ENCODE measurements at places on chromosomes 12 and 14.

DNA sequence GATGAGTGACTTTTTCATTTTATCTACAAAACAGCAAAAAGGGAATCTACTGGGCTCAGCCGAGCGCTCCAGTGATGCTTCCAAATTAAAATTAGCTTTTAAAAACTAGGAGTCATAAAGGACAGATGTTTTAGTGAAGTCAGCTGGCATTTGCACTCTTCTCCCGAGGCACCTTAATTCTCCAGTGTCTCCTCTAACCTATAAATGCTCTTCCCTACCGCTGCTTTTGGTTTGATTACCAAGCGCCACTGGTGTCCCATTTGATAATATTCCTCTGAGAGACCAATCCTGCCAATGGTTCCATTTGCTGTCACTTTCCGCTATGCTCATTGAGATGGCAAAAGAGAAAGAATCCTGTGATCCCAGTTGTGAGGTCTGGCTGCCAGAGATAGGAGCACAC is 29.3 kb upstream of the PIWIL1 start:
- DNase-seq, result no peak

GRCh38 chr14:103733651-103734050 is 18.0 kb downstream of the ZFYVE21 start:
- DNase-seq, result no peak

GRCh38 chr14:90785471-90785870 is 30.8 kb downstream of the TTC7B start:
- no peak for DNase-seq

- no peak for DNase-seq
Measured at GRCh38 chr12:24909667-24910066, 39.2 kb downstream of the BCAT1 start.

- no peak for DNase-seq
Measured at GRCh38 chr14:88995437-88996198, 171.2 kb downstream of the TTC8 start.

- no peak for DNase-seq
Measured at GRCh38 chr14:63231766-63232165, 27.5 kb downstream of the RHOJ start.

- no peak for DNase-seq
Measured at GRCh38 chr12:127025545-127025944, 1241.4 kb upstream of the TMEM132C start.

DNA sequence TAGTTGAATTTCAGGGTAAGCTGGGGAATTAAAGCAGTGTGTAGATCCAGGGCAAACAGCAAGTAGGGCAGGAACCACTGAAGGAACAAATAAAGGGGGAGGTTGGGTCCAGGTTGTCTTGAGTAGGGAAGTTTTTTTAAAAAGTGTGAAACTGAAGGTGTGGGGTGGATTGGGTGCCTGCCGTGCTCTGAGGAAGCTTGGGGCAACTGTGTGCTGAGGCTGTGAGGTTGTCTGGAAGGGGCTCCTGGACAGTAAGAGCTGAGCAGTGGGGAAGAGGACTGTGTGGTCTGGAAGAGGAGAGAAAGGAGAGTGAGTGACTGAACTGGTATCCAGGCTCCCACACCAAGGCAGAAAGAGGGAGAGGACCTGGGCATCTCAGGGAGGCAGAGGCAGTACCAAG is 10.9 kb upstream of the GPR162 start:
- DNase-seq, result no peak

DNA sequence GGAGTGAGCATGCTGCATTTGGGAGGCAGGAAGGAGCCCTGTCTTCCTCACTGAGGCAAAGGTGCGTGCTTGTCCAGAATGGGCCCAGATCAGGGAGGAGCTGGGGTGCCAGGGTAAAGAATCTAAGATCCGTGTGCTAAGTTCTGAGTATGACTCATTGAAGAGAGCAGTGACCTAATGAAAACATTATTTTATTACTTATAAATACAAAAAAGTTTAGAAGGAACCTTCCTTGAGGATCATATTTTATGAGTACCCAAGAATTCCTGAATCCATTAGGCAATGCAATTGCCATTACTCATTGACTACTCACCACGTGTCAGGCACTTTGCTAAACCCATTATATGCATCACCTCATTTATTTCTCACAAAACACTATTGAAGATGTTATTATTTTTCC is 264.7 kb downstream of the EGLN3 start:
- no peak for DNase-seq

GRCh38 chr12:81078469-81079196 is 754 bp downstream of the ACSS3 start:
- no peak for DNase-seq

- no peak for DNase-seq
Measured at GRCh38 chr14:103302966-103303365, 31.1 kb upstream of the EIF5 start.

DNA sequence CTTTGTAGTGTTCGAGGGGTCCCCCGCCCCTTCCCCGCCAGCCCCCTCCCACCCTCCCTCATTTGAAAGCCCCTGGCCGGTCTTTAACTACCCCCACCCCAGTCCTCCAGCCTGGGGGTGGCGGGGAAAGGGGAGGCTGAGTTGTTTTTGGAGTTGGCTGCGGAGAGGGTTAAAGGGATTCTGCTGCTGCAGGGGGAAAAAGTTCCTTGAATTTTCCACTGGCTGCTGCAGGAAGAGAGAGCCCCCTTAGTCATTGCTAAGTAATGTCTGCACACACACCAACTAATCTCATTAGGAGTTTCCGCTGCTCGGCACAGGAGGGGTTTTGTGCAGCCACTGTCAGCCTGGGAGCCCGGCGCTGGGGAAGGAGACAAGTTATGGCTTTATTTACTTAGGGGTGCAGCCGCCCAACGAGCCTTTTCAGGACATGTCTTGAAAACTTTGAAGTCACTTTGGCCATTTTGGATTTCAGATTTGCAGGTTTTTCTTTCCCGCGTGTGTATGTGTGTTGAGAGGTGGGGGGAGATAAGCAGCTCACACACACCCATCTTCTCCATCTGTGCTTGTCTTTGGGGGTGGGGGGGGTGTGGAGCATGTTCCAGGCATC is 1.8 kb downstream of the ELK3 start:
- no peak for DNase-seq

DNA sequence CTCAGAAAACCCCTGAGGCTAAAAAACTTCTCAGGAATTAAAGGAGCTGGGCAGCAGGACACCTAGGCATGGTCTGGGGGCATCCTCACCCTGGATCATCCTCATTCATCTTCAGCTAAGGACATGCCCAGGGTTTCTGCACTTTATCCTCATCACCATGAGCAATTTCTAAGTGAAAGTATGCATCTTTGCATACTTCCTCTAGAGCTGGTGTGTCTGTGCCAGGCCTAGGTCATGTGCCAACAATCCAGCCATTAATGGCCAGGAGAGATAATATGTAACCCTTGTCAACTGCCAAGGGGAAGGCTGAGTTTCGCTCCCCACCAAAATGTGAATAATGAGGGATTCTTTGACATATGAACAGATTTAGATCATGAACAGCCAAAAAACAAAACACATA is 160.5 kb downstream of the KITLG start:
- no peak for DNase-seq

DNA sequence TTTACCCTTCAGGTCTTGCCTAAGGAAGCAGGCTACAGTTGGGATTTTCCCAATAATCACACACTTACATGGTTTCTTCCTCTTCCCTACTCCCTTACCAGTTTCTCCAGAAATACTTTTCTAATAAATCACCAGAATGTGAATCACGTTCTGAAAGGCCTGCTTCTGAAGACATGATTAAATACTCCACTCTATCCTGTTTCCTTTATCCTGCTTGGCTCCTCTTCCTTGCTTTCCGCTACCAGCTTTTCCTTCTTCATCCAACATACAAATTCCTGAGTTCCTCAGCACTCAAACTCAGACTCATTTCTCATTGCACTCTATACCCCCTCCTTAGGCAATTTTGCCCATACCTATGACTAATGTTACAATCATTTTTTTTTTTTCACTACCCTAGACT is 118.3 kb downstream of the MGAT4C start:
- DNase-seq, result no peak

GRCh38 chr12:57232156-57232756 is 2.7 kb downstream of the SHMT2 start:
- no peak for DNase-seq

DNA sequence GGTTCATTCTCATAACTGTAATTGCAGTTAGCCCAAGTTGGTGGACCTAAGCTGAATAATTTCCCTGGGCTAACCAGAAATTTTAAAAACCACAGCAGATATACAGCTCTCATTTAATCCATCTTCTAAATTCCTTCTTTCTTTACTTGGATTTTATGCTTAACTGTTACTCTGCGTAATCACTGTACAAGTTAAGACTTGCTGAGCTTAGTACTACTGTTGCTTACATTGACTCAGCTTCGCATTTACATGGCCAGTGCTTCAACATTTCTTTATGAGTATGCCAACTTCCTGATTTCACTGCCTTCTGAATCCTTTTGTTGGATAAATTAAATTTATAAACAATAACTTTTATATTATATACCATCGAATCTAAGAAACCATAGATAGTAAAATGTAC is 147.4 kb downstream of the SLC38A4 start:
- no peak for DNase-seq

- DNase-seq, result no peak
Measured at GRCh38 chr12:100520048-100520769, 46.5 kb downstream of the NR1H4 start.

GRCh38 chr12:6928022-6928702 is 403 bp downstream of the ATN1 start:
- DNase-seq, result no peak

DNA sequence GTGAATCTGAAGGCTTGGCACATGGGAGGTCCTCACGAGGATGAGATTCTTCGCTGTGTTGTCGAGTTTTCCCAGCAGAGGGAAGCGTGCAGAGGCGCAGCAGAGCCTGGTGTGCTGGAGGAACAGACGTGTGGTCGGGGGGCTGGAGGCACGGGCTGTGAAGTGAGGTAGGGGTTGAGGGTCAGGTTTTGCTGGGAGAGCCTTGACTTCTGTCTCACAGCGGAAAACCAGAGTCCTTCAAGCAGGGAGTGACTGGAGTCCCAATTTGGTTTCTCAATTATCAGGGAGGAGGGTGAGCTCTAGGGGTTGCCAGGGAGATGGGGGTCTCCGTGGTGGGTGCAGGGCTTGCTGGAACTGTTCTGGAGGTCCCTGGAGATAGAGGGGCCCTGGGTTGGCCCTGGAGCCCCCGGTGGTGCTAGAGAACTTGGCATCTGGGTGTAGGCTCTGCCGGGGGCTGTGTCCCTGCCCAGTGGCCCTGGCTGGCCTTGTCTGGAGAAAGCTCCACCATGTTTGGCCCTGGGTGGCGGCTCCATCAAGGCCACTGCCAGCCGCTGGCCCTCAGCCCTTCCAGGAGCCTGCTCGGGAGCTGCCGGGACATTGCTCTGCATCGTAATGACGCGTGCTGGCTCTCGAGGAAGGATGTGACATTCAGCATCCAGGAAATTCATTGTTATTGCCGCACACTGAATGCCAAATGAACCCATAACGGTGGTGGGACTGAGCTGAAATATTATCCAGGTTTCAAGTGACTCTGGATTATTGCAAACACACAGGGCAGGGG is 215.7 kb downstream of the KIF26A start:
- no peak for DNase-seq

DNA sequence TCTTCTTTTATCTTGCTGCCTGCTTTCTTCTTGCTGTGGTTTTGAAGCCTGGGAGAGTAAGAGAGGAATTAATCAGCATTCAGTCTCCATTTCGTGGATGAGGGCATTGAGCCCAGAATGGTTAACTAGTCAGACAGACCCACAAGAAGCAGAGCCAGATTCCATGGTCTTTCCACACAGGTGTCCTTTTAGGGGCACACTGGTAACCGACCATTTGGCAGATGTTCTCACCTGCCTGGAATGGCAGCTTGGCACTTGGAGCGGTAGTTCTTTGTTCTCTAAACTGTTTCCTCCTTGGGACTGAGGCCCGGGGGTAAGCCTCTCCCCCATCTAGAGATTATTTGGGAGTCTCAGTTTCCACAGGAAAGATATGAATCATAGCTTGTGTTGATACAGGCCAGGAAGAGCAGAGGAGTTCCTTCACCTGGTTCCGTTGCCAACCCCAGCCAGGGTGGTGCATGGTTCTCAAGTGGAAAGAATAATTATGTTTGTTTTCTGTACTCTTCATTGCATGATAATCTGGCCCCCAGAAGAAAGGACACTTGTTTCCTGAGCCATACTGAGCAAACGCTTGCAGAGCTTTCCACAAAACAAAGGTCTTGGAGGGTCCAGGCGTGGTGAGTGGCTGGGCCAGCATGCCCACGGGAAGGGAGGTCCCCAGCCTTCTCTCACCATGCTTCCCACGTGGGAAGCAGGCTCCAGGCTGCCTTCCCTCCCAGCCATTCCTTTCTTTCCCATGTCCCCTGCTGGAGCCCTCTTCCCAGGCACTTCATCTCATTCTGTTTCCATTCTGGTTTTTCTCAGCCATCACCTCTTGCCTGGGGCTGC is 2.0 kb upstream of the KRT75 start:
- no peak for DNase-seq

DNA sequence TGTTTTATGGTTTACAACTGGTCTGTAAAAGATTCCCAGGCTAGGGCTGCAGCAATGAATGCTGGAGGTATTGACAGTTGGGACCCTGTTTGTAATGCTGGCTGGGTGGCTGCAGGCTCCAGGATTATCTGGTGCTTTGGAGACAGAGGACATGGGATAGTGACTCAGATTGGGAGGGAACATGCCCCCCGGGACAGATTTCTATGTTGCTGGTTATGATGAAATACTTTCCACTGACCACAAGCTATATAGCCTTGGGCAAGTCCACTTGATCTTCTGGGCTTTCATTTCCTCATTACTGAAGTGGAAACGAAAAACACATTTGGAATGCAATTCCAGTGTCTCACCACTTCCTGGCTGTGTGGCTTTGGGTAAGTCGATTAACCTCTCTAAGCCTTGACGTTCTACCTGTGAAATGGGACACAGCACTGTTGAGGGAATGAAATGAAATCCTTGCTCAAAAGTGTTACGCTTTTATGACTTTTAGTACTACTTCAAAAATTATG is 6.3 kb upstream of the TPCN1 start:
- DNase-seq, result no peak

GRCh38 chr12:14417715-14418114 is 52.2 kb downstream of the ATF7IP start:
- peak; percentile 5 for DNase-seq

DNA sequence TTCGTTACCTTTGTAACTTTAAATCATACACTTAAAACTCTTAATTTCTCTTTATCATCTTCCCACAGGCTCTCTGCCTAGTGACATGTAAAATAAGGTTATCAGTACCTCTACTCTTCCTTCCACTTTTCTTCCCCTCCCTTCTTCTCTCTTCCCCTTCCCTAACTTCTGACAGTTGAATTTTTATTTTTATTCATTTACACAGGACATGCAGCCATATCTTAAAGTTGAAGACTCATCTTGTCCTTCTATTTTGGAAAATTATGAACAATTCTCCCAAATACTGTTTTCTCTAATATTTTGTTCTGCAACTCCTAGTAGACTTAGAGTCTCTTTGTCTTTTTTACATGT is 263.9 kb downstream of the FBXL14 start:
- no peak for DNase-seq

DNA sequence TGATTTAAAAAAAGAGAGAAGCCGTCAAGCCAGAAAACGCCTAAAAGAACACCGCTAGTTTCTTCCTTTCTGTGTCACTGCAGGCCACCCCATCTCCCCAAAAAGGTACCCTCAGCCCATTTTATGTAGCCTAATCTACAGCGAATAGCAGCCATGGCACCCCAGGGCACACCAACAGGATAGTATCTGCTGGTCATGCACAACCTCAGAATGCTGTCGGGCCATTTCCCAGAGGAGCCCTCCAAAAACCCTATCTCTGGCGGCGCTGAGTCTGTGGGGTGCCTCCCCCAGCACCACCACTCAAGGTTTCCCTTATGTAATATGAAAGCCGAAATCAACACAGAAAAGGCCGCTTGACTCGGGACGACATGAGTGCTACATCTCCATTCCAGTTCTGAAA is 98.9 kb downstream of the BCL11B start:
- DNase-seq, result no peak

All from NCI-H2171 treated with DMSO at 0.1 percent for 48 hours (cell line).